ENCODE measurements at places on chromosomes 13 and 19.
A peak's percentile ranks its signal among the peaks of the same experiment; 100 is the strongest.

- no peak for DNase-seq
Observed at GRCh38 chr19:51125421-51126075, 842 bp downstream of the SIGLEC9 start.

- DNase-seq: no peak
Observed at GRCh38 chr19:13013649-13014048, 18.4 kb downstream of the NFIX start.

DNA sequence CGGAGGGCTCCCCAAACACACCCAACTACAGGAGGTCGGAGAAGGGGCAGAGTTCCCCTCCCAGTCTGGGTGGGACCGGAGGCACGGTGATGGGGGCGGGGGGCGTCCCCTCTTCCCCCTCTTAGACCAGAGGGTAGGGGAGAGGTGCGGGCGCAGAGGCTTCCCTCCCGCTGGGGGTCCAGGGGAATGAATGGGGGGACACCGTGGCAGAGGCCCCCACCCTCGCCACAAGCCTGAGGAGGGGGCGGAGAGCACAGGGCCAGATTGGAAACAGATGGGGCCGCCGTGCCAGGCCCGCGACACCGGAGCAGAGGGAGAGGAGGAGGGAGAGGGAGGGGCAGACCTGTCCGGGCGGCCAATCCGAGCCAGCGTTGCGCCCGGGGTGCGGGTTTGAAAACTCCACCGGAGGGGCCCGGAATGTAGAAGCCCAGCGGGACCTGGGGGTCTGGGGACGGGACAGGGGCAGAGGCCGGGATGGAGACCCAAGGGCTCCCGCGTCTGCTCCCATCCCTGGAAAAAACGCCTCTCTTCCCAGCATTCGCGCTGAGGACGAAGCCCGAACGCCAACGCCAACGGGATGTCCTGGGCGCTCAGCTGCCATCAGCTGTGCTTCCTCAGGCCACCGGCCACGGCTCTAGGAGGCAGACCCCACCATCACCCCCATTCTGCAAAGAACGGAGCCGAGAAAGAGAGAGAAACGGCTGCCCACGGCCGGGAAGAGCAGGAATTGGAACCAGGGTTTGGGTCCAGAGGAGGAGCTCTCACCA lies 46.8 kb downstream of the PTPRS start:
- peak; percentile 46 for DNase-seq

- peak; percentile 39 for DNase-seq
Observed at GRCh38 chr13:73898276-73898675, 235.9 kb downstream of the KLF12 start.

DNA sequence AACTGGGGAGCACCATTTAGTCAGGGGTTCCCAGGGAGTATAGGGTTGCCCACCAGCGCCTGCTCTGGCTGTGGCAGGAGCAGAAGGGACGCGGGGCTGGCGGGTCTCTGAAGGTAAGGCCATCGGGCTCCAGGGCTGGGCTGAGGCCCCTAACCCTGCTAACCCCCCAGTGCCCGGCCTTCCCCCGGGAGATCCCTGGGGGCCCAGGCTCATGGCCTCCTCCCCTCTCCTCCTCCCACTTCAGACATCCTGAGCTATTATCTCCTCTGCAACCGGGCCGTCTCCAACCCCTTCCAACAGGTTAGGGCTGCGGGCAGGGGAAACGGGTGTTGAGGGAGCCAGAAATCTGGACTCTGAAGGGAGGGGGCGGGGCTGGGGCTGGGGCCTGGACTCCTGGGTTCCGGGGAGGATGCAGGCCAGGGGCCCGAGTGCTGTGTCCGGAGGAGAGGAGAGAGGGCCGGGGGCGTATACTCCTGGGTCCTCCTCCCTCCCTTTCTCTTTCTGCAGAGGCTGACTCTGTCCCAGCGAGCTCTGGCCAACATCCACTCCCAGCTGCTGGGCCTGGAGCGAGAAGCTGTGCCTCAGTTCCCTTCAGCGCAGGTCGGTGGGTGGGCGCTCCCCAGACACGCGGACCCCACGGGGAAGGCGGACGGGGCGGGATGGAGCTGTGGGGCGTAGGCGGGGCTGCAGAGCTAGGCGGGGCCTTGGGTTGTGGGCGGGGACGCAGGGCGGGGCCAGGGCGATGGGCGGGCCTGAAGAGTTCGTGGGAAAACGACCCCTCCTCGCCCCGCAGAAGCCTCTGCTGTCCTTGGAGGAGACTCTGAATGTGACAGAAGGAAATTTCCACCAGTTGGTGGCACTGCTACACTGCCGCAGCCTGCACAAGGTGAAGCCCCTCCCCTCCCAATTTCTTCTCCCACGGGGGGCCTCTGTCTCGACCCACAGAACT lies 15.3 kb downstream of the TTYH1 start:
- no peak for DNase-seq

DNA sequence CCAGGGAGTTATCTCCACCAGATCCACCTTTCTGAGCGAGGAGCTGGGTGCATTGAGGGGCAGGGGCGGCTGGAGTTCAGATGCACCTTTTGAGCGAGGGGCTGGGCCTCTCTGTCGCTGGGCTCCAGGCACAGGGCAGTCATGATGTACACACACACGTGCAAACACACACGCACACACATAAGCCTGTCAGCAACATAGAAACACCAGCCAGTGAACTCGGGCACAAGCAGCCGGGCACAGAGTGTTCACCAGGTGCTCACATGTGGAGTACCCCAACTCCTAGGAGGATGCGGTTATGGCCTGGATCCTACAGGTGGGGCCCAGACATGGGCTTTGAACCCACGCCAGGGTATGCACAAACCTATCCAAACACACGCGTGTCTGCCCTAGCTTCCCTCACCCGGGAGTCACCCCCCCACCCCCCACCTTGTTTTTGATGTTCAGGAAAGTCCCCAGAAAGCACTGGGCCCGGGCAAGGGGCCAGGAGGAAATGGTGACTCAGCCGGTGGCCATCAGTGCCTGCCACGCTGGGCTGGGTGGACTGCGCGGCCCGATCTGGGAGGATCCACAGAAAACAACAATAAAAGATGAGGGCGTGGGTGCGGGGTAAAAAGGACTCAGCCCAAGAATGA lies 13.3 kb downstream of the ARRDC2 start:
- no peak for DNase-seq

DNA sequence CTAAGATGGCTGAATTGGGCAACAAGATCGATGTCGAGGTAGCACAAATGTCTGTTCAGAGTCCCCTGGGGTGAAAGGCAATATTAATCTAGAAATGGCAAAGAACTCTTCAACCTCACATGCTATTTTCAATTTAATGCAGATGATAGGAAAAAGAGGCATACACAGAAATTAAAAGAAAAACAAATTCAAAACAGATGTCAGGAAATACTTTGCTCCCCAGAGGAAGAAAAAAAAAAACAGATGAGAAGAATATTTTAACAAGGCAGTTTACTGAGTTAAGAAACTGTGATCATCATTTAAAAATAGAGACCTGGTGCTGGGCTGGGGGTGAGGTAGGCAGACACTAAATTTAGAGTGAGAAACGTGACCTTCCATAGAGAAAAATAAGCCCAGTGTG lies 421.9 kb upstream of the ARGLU1 start:
- no peak for DNase-seq

GRCh38 chr19:41910992-41911888 lies 17.0 kb downstream of the ERFL start:
- DNase-seq: no peak

DNA sequence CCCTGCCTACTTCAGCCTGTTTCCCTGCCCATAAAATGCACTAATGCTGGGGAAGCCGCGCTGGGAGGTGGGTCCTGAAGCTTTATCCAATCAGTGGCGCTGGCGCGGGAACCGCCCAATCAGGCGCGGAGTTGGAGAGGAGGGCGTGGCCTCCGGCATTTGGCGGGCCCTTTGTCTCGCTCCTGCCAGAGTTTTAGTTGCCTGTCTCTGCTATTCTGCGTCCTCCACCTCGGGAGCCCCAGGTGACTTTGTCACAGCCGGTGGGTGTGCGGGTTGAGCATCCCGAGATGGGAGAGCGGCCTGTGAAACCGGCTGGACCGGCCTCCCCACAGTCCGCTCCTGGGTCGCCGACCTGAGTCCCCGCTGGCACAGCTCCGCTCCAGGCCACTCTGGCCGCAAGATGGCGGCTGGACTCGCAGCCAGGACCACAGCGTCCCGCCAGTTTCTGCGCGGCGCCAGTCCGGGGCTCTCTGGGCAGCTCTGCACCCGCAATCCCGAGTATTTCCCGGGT lies 30.7 kb upstream of the ZNF429 start:
- no peak for DNase-seq

DNA sequence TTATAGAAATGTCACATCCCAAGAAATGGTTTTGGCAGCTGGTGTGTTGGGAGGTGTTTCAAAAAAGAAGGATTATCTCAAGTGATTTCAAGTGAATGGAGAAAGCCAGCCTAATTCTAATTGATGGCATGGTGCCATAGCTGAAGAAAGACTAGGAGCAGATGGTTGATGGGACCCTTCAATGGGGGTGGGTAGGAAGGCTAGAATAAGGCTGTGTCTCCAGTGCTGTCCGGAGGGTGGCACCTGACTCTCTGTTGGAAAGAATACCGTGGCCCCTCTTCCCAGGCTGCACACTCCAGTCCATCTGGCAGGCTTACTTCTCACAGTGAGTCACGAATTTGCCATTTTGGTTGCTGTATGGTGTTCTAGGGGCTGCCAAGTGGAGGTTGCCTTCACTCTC lies 51.0 kb upstream of the GPR12 start:
- no peak for DNase-seq

DNA sequence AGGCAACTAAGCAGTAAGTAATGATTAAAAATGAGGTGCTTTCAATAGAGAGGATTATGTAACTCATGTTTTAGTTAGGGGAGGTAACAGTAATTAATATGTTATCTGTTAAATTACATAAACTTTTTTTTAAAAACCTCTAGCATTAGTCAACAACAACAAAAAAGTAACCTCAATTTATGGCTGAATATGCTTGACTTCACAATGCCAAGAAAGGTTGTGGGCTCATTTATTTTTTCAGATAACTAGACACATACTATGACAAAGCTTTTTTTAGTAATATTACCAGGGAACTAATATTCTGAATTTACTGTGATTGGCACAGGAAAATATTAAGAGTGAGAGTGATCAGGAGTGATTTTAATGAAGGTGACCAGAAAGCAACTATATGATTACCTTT lies 54.9 kb downstream of the KCNRG start:
- no peak for DNase-seq

GRCh38 chr13:33003458-33004019 lies 12.7 kb upstream of the KL start:
- DNase-seq: no peak

DNA sequence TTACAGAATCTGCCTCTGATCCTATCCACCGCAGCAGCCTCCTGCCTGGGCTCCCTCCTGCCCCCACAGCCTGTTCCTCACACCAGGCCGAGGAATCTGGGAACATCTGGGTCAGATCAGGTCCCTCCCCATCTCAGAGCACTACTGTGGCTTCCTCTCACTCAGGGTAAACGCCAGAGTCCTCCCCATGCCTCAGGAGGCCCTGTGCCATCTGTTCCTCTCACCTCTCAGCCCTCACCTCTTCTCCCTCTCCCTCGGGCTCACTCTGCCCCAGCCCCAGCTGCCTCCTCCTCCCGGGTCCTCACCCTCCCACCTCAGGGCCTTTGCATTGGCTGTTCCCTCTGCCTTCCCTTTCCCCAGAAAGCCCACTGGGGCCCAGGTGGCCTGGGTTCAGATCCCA lies 18.2 kb downstream of the FCGBP start:
- DNase-seq: peak; percentile 9

- DNase-seq: peak; percentile 31
Observed at GRCh38 chr13:35789335-35790165, 313.1 kb upstream of the MAB21L1 start.

DNA sequence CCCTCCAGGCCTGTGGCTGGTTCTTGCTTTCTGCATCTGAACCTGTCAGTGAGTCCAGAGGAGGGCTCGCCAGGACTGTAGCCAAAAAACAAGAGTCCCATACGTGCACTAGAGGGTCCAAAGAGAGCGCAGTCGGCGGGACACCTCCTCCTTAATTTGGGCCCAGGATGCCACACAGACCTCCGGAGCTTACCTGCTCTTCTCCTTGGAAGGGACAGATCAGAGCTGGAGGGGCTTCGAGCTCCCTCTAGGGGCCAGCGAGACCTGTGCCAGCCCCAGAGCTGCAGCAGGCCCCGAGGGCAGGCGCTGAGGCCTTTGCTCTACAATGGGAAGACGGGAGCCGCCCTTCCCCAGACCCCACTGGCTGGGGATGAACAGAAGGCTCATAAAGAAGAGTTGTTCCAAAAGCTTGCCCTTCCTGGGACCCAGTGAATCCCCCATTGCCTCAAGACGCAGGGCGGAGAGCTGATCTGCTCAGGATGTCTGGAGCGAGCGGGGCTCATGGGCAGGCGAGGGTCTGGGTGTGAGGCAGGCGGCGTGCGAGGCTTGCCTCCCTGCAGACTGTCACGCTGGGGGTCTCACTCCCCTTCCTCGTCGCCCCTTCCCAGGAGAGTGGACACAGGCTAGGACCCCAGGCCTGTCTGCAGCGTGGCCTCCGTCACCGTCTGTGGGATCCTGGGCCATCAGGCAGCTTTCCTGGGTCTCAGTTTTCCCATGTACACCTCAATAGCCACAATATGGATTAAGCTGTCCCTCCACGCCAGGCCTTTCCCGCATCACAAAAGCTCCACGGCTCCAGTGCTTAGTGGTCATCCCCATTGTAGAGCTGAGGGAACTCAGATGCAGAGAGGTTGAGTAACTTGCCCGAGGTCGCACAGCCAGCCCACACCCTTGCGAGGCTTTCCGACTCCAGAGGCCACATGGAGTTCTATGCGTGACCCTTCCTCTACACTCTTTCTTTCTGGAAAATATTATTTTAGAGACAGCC lies 46.9 kb upstream of the VSTM2B start:
- DNase-seq: no peak

DNA sequence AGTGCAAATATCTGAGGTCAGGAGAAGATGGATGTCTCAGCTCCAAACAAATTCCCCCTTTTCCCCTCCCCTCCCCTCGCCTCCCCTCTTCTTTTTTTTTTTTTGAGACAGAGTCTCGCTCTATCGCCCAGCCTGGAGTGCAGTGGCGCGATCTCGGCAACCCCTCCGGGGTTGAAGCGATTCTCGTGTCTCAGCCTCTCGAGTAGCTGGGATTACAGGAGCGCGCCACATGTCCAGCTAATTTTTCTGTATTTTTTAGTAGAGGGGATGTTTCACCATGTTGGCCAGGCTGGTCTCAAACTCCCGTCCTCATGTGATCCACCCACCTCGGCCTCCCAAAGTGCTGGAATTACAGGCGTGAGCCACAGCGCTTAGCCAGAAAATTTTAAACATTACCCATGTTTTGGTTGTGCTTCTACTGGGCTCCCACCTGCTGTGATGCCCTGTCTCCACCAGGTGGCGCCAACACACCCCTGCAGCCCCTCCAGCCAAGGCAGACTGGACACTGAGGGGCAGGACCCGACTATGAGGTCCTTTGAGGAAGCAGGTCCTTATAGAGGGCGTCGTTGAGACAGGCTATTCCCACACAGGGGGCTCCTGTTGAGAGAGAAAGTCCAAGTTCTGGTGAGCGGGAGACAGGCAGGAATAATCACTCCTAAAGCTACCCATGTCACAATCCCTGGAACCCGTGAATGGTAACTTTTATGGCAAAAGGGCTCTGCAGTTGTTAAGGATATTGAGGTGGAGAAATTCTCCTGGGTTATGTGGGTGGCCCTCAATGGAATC lies 6.3 kb downstream of the ERICH4 start:
- no peak for DNase-seq

DNA sequence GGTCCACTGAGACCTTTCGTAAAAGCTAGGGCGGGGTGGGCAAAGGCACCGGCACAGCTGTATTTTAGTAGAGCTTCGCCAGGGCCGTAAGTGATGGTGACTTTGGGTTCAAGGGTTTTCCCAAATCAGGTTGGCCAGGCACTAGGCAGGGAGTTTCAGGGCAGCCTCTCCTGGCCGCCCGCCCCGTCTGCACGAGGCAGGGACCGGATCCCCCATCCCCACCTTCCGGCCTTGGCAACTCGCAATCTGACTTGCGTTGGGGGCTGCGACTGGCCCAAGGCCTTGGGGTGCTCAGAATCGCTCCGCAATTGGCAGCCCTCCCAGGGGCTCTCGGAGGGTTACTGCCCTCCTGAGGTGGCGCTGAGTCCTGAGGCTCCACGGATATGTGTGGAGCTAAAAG lies 4.1 kb upstream of the ZIC5 start:
- DNase-seq: no peak

Measured in HFF-Myc (cell line).